Stimulated activated CD4-positive, alpha-beta T cell treated with anti-CD3 and anti-CD28 coated beads, Interleukin-1b, Interleukin-23, amount 100 ng/mL, for 48 hours (primary cell): ENCODE measurements at places on chromosomes 16 and 17.

- no peak for DNase-seq
These were observed 161.8 kb upstream of the NOG start for GRCh38 chr17:56431736-56432135.

DNA sequence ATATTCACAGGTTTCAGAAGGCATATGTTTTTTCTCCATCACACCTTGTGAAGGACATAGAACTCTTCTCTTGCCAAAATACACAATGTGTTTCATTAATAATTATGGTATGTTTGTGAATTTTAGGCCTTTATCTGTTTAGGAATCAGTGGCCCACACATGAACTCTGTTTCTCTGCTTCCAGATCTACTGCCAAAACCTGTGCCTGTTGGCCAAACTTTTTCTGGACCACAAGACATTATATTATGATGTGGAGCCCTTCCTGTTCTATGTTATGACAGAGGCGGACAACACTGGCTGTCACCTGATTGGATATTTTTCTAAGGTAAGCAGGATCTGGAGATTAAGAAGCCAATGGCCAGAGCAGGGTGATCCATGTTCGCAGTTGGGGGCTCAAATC lies 26.4 kb downstream of the TAC4 start:
- no peak for DNase-seq

GRCh38 chr17:37796076-37796475 lies 51.2 kb upstream of the HNF1B start:
- DNase-seq = no peak

- DNase-seq = no peak
These were observed 18.0 kb upstream of the JPH3 start for GRCh38 chr16:87584271-87584670.

DNA sequence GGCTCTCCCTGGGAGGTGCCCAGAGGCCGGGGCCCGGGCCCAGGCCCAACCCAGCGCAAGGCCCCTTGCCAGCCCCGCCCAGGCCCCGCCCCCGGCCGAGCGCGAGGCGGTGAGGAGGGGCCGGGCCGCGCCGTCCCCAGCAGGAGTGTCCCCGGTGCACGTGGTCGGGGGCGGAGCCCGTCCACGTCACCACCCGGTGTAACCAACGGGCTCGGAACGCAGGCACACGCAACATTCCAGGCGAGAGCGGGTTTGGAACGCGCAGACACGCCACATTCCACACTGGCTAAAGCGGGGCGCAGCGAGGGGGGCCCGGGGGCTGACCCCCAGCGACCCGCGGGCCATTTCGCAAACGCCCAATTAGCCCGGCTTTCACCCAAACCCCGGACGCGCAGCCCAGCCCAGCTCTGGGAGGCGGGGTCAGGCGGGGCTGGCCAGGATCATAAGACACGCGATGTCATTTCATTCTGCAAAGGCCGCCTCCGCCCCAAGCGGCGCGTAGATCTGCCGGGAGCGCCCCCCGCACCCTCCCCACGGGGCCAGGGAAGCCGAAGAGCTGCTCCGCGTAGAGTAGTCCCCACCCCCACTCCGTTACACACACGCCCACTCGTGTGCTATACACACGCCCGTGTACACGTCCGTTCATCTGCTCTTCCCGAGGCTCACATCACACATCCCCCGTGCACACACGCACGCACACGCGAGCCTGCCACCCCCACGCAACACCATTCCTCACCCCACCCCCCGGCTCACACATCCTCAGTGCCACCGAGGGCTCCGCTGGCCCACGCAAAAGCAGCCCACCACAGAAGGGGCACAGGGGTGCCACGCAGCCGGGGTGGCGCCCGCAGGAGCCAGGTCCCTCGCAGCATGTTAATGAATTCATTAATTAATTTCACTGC lies 1.0 kb downstream of the MNT start:
- DNase-seq = peak; percentile 92

GRCh38 chr17:57869617-57870282 lies 19.9 kb upstream of the MRPS23 start:
- no peak for DNase-seq
